ENCODE measurements at places on chromosomes 5 and 9.

- no peak for DNase-seq
Observed at GRCh38 chr5:10812218-10812617, 51.2 kb upstream of the DAP start.

DNA sequence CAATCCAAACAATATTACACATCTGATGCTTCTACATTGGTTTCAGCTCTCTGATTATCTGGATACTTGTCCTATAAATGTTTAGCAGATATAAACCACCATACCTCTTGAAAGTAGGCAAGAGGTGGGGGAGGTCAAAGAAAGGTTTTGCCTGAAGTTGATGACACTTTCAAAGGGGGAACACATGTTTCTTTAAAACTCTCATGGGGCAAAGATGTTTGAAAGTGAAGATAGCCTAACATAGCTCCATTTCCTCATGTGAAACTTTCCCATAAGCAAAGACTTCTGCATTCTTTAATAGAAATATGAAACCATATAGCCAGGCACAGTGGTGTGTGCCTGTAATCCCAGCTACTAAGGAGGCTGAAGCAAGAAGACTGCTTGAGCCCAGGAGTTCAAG lies 62.1 kb downstream of the CETN3 start:
- DNase-seq, result no peak

DNA sequence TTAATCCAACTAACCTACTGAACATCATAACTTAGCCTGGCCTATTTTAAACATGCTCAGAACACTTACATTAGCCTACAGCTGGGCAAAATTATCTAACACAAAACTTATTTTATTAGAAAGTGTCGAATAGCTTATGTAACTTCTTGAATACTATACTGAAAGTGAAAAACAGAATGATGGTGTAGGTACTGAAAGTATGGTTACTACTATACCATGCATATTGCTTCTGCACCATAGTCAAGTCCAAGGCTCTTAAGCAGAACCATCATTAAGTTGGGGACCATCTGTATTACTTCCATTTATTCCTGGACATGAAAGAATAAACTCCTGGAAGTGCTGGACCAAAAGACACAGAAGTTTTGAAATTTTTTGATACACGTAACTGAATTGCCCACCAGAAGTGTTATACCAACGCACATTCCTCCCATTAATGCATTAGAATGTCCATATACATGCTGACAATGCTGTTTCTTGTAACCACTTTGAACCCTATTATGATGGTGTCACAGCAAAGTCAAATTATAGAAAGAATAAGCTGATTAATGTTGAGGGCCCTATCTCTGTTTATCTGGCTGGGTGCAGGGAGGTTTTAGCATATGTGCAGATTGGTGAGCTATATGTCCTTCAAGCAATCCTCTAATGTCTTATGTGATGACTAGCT lies 375.7 kb downstream of the ACTL7B start:
- DNase-seq, result no peak

- no peak for DNase-seq
Observed at GRCh38 chr9:78577156-78577906, 280.4 kb downstream of the PSAT1 start.

DNA sequence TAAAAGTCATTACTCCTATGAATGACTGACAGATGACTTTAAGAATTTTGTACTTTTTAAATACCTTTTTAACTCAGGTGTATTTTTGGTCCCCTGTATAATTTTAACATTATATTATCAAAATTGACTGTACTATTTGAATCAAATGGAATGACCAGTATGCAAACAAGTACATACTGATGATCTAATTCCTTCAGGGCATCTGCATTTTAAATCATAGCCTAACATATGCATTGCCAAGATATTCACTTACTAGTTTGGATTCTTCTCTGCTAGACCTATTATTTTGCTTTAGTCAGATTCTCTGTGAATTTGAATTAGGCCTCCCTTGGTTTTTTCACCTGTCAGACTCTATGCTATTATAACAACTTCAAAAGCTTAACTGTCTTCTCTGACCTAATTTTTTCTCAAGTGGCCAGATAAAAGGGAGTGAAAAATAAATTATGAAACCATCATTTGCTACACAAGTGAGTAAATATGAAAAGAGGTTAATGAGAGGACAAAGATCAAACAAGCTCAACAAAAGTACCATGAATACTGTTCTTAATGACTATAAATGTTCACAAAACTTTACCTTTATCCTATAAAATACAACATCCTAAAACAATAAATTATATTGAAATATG lies 1505.2 kb upstream of the CDH9 start:
- DNase-seq, result no peak

DNA sequence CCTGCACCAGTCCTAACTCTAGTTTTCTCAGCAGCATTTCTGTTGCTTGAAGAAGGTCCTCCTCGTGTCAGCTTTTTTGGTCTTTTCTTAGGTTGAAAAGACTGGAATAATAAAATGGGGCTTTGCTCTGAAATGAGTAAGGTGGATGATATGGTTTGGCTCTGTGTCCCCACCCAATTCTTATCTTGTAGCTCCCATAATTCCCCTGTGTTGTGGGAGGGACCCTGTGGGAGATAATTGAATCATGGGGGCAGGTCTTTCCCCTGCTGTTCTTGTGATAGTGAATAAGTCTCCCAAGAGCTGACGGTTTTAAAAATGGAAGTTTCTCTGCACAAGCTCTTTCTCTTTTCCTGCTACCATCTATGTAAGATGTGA lies 53.6 kb downstream of the LIX1 start:
- no peak for DNase-seq

GRCh38 chr5:87184605-87185004 lies 83.1 kb upstream of the RASA1 start:
- DNase-seq, result no peak

DNA sequence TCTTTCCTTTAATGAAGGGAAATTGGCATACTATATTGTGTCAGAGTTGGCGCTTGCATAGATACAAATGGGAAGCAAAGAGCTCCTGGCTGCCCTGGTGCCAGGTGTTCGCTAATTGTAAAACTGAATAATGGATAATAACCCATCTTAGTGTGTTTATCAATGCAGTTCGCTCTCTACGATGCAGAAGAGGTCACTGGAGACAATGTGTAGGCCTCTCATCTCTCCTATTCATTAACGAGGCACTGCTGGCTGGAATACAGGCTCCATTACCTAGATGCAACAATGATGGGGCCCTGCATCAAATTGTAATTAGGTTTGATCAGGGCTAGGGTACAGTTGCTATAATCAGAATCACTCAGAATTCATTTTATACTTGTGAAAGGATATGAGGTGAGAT lies 171.0 kb downstream of the RMI1 start:
- no peak for DNase-seq

DNA sequence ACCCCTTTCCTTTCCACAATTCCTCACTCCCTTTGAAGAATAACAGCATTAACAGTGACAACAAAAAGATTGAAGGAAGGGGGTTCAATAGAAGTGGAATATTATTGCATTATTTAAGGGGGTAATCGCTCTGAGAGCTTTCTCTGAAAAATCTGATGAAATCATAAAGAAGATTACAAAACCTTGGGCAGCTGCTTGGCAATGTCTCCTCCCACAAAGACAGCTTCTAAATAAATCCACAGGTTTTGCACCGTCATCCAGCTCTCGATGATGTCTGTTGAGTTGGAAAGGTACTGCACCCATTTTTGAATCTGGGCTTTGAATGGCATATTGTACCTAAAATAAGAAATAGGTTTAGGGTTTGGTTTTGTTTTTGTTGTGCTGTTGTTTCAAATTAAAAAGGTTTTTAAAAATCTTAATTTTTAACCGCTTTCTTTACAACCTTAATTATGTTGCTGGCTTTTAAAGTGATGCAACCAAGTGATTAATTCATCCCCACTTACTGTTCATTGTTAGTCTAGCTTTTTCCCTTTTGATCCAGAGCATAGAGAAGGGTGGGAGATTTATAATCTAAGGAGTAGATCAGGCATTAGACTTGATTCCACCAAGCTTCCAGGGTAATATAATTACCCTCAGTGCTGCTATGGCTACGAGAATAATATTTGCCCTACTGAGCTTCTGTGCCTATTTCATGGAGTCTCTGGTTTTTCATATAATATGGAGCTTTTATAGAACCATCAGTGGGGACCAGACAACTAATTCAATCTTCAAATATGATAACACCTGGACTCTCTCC lies 85.0 kb downstream of the DNAH5 start:
- no peak for DNase-seq

- no peak for DNase-seq
Observed at GRCh38 chr9:91868732-91869391, 81.2 kb downstream of the ROR2 start.

DNA sequence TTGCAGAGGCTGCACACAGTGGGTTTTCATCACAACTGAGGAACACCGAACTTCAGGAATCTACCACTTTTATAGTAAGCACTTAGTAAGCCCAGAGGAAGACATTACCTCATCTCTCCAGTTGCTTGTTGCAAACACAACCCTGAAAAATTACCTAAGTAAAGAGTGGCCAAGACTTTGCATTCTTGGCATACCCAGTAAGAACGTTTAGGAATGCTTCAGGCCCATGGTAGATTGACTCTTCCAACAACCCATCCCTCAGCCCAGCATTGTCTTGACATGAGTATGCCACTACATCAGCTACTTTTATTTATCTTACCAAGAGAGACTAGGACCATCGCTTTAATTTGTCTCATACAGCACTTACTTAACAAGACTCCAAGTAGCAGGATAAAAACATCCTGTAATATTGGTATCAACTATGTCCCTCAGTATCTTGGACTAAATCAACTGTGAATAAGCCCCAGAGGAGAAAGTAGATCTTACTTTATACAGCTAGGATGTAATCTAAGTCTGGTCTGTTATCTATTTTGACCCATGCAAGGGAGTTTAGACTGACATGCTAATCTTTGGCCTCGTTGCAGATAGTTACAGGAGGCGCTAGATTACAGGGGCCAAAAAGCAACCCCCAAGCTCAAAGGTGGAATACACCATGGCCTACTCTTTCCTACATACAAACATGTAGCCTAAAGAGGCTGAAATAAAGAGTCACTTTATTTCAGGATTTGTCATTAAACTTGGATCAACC lies 114.9 kb downstream of the INVS start:
- peak; percentile 44 for DNase-seq

DNA sequence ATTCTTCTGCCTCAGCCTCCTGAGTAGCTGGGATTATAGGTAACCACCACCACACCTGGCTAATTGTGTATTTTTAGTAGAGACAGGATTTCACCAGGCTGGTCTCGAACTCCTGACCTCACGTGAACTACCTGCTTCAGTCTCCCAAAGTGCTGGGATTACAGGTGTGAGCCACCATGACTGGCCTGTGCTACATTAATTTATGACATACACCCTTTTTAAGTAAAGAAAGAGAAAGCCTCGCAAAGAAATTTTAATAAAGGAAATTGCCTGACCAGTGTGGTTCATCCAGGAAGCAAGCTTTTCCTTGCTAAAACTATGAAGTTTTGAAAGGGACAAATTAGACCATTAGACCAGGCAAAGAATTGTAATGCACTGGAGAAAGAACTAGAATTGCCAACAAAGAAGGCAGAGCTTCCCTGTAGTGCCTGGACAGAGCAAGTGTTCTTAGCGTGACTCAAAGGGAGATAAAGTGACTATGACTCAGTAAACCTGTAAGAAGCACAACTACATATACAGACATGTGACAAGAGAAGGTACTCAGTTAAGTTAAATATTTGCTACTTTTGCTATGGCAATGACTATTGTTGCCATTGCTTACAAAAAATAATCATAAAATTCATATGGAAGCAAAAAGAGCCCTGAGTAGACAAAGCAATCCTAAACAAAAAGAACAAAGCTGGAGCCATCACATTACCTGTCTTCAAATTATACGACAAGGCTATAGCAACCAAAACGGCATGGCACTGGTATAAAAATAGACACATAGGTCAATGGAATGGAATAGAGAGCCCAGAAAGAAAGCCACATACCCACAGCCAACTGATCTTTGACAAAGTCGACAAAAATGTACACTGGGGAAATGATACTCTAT lies 54.6 kb downstream of the FYB1 start:
- DNase-seq, result no peak

- DNase-seq, result peak; percentile 40
Observed at GRCh38 chr9:131997779-131998178, 81.9 kb downstream of the MED27 start.

GRCh38 chr9:116377179-116377798 lies 223.7 kb downstream of the PAPPA start:
- DNase-seq, result peak; percentile 75

GRCh38 chr9:15856591-15856990 lies 303.7 kb downstream of the CCDC171 start:
- DNase-seq, result peak; percentile 26

- DNase-seq, result peak; percentile 93
Observed at GRCh38 chr5:100595152-100595811, 60.1 kb downstream of the FAM174A start.

- no peak for DNase-seq
Observed at GRCh38 chr9:23145467-23145866, 680.6 kb downstream of the ELAVL2 start.

DNA sequence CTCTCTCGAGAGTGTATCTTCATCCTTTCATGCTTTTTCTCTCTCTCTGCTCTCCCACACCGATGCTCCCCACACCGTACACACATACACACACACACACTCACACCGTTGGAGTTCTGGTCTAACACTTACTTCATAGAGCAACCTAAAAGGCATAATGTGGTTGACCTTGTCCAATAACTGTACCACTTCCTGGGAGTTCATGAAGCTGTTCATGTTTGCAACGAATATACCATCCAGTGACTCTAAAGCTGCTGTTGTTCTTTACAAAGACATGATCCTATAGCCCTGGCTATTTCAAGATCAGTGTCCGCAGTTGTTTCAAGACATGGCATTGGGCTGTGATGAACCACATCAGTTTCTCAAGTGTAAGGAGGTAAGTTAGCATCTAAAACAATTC lies 10.0 kb downstream of the MEF2C start:
- DNase-seq, result no peak

DNA sequence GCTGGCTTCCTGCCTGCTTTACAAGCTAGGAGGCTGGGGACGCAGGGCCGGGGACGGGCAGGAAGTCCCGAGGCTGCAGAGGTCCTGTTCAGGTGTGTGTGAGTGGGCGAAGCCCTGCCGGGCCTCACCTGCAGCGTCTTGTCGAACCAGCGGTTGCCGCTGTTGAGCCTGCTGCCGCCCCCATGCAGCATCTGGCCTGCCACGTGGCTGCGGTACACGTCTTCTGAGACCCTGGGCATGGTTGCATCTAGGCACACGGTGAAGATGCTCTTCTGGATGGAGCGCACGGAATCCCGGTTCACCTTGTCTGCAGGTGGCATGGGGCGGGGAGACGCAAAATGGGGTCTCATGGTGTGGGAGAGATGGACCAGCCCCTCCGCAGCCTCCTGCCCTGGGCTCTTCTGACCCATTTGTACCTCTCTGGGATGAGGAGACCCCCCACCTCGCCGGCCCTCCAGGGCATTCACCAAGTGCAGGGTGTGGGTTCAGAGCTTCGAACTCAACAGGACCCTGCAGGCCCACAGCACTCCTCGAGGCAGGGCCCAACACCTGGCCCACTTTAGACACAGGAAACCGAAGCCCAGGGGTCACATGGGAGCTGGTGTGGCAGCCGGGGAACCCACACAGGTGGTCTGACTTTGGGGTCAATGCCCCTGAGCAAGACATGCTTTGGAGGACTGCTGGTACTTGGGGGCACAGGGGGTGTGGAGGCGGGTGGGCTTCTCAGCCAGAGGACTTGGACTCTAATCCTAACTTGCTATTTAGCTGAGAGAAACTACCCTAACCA lies 10.0 kb downstream of the CRAT start:
- DNase-seq, result no peak

GRCh38 chr5:180829726-180830125 lies 27.1 kb upstream of the MGAT1 start:
- DNase-seq, result no peak

GRCh38 chr5:93161661-93162654 lies 419.1 kb downstream of the NR2F1-AS1 start:
- peak; percentile 65 for DNase-seq

GRCh38 chr9:81536242-81537025 lies 152.9 kb downstream of the TLE1 start:
- no peak for DNase-seq

- DNase-seq, result peak; percentile 84
Observed at GRCh38 chr9:5621327-5621726, 7.6 kb upstream of the RIC1 start.

Measured in foreskin fibroblast (primary cell).